ENCODE measurements at places on chromosomes 3 and 15.

- peak; percentile 73 for DNase-seq
Observed at GRCh38 chr3:101849714-101850245, 466 bp downstream of the NFKBIZ start.

GRCh38 chr15:82680200-82681102, 29.2 kb downstream of the AP3B2 start:
- DNase-seq: peak; percentile 91

- DNase-seq: no peak
Observed at GRCh38 chr15:76164602-76165001, 104.8 kb downstream of the TMEM266 start.

DNA sequence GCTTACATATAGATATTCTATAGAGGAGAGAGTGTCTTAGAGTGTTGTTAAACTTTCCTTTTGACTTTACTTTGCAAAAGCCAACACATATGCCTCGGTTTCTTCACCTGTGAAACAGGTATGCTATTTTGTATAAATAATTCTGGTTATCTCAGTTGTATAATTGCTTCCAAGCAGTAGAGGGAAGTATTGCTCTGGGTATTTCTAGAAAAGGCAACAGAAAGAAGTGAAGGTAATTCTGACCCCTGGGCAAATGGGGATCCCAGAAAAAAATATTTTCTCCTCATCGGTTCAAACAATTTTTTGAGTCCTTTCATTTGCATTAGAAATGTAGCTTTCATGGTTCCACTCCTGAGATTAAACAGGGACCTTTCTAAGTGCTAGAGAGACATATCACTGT, 216.5 kb upstream of the SEMA6D start:
- no peak for DNase-seq

DNA sequence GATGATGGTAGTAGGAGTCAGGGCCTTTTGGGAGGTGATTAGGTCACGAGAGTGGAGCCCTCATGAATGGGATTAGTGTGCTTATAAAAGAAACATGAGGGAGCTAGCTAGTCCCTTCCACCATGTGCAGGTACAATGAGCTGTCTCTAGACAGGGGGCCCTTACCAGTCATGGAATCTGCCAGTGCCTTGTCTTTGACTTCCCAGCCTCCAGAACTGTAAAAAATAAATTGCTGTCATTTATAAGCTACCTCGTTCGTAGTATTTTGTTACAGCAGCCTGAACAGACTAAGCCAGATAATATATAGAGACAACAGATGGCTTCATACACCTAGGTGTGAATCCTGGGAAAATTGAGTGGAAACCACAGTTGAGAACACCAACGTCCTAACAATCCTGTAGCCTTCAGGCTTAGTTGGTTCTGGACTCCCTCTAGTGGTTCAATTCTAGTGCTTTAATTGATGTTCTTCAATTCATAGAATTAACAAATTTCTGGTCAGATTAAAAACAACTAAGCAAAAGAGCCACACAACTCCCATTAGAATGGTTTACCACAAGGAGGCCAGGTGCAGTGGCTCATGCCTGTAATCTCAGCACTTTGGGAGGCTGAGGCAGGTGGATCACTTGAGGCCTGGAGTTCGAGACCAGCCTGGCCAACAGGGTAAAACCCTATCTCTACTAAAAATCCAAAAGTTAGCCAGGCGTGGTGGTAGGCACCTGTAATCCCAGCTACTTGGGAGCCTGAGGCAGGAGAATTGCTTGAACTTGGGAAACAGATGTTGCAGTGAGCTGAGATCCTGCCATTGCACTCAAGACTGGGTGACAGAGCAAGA, 21.3 kb upstream of the GATM start:
- DNase-seq: no peak

GRCh38 chr3:29701326-29701983, 420.6 kb downstream of the RBMS3 start:
- DNase-seq: no peak

DNA sequence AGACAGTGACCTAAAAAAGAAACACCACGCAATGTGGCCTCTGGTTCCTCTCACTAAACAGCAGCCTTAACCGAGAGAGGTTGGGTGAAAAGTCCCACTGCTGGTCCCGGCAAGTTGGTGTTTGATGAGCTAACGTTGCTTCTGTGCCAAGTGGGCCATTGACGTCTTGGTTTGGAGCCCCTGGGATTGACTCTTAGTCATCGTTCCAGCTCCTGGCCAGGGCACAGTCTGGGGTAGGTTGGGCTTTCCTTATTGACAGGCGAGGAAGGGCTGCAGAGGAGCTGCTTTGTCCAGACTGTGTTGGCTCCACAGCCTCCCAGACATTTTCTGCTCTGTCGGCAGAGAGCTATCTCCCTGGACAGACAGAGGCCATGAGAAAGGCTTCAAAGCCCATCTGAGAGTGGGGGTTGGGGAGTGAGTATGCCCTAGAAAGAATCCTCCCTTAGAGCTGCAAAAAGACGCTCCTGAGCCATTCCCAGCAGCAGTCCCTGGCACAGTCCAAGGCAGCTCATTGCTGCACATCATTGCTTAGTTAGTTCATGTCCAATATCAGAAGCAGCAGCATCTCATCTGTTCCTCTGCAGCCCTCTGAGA, 28.6 kb upstream of the C3orf80 start:
- DNase-seq: no peak

GRCh38 chr3:11900824-11901223, 54.1 kb upstream of the TAMM41 start:
- no peak for DNase-seq

- DNase-seq: no peak
Observed at GRCh38 chr15:42282344-42282743, 9.1 kb upstream of the TMEM87A start.

DNA sequence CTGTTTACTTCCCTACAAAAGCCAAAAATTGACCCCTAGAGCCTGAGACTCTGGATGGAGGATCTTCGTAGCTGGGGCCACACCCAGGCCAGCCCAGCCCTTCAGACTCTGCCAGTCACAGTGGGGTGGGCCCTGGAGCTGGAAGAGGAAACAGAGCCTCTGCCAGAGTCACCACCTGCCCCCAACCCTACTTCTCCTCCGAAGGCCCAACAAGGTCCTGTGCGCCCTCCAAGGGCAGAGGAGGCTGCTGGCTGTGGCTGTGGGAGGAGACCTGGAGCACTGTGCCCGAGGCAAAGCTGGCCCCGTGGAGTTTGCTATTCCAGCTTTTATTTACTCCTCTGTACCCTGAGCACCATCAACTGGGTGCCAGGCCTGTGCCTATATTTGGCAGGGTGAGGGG, 19.0 kb downstream of the CISH start:
- DNase-seq: no peak

DNA sequence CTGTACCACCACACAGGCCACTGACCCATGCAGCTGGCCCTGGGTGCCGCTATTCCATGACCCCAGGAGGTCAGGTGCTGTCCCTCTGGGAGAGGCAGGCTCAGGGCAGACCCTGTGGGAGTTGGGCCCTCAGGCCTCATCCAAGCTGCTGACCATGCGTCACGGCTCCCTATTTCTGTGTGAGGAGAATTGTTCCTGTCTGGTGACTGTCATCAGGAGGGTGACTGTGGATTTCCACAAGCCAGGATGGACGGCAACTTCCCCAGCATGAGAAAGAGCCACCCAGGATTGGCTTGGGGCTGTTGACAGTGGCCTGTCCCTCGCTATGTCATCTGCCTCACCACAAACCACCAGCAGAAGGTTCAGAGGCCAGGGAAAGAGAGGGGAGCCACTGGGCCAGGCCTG, 41.4 kb downstream of the ZDHHC19 start:
- no peak for DNase-seq

GRCh38 chr3:66140106-66140505, 80.7 kb upstream of the SLC25A26 start:
- no peak for DNase-seq

GRCh38 chr3:174440253-174440701, 418.9 kb upstream of the NAALADL2 start:
- no peak for DNase-seq

DNA sequence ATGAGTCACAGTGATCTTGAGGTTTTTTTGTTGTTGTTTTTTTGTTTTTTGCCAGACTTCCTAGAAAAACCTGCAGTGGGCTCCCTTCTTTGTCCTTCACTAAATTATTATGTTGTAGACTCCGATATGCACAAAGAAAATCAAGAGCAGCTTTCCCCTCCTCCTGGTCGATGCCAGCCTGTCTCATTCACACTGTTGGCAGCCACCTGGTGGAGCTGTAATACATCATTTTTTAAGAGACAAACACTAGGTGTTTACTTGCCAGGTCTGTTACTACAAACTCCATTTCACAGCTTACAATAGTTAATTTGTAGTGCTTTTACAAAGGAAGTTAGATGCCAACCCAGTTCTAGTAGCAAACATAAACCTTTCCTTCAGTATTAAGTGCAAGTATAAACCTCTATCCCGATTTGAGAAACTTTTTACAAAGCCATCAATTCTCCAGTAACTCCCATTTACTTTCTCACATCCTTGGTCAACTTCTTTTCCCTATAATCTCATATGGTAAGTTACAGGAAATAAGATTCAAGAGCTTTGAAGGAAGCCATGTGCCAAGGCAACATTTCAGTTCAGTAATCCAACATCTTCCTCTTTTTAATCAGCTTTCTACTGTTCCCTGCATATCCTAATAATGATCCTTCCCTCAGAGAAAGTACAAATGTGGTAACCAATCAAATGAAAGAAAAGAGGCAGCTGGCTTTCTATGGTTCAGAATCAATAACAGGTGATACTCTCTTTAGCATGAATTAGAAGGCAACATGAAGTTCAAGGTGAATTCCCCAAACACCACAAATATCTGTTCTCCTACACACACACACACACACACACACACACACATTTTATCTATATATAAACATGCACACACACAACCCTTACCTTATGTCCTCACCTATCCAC, 14.0 kb downstream of the AAGAB start:
- peak; percentile 50 for DNase-seq

DNA sequence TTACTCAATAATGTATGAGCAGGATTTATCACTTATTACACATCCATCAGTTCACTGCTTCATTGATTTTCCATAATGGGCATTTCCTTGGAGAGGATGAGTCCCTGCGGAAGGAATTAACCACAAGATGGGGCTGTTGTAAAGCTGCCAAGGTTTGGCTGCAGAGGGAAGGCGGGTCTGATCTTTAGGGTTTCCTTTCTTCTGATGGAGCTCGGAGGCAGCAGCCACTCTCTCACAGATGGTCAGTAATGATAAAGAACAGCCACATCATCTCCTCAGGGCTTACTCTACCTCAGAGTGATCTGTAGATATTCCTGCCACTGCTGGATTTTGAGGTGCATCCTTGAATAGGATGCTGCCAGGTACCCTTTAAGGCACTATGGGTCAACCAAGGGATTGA, 115.2 kb downstream of the USP13 start:
- DNase-seq: no peak

GRCh38 chr3:46065750-46066256, 38.5 kb upstream of the XCR1 start:
- DNase-seq: no peak

DNA sequence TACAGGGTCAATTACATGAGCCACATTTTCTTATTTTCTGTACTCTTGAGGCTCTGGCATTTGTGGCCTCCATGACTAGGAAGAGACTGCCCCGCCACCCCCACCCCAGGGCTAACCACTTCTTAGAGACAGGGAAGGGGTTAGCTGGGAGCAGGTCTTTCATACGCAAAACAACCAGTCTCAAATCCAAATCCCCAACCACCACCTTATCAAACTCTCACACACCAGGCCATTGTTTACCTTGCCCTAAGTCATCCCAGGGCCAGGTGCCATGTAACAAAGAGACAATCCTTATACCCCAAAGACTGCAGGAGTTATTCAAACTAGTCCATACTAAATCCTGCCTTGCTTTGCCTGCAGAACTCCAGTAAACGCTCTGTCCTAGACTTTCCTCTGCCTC, 77.8 kb downstream of the B3GNT5 start:
- DNase-seq: no peak

- DNase-seq: no peak
Observed at GRCh38 chr3:103048068-103048722, 613.4 kb downstream of the ZPLD1 start.

GRCh38 chr3:156675830-156676767, 1.7 kb downstream of the TIPARP start:
- DNase-seq: peak; percentile 63

DNA sequence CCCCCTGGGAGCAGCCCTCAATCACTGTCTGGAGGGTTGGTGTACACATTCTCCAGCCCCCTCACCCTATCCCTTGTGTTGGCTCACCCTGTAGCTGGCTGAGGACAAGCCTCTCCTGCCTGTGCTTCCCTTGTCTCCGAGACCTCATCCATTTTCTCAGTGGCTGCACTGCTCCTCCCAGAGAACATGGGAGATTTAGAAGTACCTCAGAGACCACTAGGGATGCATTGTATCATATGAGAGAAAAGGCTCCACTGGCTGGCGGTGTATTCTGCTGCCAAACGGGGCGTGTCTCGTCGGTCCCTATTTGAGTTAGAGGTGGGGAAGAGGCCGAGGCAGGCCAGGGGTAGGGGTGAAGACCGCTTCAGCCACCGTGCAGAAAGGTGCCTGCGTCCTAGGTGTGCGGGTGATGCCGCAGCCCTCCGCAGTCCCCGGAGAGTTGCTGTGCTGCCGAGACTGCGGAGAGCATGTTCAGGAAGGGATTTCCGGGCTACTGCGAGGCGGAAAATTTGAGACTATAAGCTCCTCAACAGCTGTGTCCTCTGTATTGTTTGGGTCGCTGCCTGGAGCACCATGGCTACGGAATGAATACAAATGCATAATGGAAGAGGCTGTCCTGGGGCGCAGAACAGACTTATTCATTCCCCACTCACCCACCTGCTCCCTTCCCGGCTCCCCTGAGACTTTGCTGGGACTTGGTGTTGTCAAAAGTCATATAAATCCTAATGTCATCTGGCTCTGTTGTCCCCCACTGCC, 43.8 kb downstream of the SPSB4 start:
- DNase-seq: no peak

DNA sequence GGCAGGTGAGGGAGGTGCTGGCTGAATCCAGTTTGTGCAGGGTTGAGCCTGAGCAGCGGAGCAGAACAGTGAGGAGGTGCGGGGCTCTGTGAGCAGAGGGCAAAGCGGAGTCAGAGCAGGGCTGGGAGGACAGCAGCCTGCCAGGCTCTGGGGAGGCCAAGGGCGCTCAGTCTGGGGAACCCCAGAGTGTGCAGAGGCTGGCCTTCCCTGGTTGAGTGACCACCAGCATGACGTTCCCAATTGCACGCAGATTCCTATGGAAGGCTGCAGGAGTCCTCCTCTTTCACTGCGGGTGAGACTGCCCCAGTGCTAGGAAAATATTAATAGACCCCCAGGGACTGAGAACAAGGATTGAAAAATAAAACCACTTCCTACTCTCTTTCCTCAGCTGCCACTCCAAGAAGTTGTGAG, 13.2 kb downstream of the MRAS start:
- DNase-seq: no peak
